ENCODE measurements at places on chromosomes 6 and 20.

DNA sequence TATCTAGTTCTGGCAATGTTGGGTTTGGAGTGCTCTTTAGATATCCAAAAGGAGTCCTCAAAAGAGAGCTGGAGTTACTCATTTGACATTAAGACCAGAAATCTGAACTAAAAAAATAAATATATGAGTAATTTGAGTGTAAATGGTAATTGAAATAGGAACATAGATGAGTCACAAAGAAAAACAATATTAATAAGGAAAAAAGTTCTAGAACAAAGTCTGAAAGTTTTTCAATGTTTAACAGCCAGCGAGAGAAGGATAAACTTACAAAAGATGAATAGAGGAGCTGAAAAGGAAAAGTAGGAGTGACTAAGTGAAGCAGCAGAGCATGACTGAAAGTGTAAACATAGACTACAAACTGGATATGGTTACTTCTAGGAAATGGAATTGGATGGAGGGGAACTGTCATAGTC is 46.8 kb downstream of the EPM2A start:
- DNase-seq: no peak

DNA sequence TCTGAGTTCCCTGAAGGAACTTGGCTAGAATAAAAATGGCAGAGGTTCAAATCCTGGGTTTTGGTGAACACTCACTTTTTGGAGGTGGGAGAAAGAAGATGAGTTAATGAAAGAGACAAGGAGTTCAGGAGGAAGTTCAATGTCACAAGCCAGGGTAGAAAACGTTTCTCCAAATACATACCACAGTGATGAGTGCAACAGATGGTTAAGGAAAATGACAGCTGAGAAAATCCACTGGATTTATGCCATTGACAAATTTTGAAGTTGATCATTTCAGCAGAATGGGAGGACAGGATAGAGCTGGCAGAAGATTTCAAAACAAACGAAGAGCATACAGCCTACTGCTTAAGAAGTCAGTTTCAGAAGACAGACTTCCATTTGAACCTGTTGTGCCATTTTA is 122.7 kb downstream of the GFRAL start:
- no peak for DNase-seq

- no peak for DNase-seq
These were observed 785.2 kb upstream of the FLRT3 start for GRCh38 chr20:15122613-15123012.

GRCh38 chr20:991850-992249 is 10.3 kb downstream of the RSPO4 start:
- DNase-seq: no peak

DNA sequence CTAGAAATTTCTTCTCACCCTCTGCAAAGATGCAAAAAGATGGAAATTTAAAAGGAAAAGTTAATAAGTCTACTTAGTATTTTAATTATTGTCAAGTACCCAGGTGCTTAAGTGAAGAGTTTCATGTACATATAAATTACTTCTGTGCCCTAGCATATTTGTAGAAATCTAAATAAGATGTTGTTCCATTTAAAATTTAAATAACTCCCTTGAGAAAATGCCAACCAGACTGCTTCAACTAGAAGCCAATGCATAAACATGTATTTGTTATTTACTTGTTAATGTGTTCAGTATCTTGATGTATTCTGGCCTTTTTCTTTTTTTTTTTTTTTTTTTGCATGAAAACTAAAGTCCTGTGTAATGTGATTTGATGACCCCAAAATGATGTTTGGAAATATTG is 6.3 kb upstream of the TMEM244 start:
- no peak for DNase-seq

GRCh38 chr20:2293971-2294370 is 1.8 kb upstream of the TGM3 start:
- no peak for DNase-seq

DNA sequence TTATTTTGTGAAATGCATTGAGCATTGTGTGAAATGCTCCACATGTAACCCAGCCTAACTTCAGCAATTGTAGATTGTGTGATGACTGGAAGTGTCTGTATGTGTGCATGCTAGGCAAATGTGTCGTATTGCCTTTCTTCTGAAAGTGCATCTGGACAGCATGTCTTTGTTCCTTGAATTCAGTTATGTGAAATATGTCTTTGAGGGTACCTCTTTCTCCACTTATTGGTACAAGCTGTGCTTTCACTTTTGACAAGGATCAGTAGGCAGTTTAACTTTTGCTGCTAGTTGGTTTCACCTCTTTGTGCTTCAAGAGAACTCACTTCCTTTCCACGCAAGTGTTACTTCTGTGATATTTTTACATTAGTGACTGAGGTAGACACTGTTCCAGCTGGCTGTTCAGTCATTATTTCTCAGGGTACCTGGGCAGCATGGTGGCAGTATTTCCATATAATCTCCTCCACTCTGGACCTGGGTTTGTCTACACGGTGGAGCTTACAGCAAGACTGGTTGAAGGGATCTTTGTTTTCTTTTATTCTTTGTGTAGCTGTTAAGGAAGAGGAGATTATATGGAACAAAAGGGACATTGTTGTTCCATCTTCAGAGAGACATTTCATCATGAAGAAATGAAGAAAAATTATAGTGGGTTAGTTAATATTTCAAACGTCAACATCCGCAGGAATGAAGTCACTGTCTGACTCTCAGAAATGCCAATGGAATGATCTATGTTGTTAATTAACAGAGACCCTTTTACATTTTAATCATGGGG is 175.4 kb downstream of the UTRN start:
- DNase-seq: peak; percentile 63

DNA sequence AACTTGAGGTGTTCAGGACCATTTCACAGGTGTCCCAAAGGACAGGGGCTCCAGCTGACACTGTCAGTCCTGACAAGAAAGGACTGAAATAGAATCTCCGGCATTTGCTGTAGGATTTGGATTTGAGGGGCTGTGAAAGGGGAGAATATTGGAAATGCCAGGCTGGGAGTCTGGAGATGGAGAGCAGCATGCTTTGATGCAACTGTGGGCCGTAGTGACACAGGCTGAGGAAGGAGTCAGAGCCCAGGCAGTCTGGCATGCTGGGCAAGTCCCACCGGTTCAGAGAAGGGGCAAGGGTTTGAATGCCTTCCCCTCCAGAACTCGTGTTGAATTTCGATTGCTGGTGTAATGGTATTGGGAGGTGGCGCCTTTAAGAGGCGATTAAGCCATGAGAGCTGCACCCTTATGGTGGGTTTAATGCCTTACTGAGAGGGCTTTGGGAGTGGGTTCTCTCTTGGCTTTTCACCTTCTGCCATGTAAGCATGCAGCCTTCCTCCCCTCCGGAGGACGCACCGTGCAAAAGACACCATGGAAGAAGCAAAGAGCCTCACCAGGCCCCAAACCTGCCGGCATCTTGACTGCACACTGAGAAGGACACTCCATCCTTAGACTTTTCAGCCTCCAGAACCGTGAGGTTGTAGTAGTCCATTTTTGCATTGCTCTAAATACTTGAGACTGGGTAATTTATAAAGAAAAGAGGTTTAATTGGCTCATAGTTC is 9.4 kb upstream of the PYGB start:
- DNase-seq: no peak

GRCh38 chr20:17875106-17875980 is 93.3 kb downstream of the SNX5 start:
- no peak for DNase-seq

DNA sequence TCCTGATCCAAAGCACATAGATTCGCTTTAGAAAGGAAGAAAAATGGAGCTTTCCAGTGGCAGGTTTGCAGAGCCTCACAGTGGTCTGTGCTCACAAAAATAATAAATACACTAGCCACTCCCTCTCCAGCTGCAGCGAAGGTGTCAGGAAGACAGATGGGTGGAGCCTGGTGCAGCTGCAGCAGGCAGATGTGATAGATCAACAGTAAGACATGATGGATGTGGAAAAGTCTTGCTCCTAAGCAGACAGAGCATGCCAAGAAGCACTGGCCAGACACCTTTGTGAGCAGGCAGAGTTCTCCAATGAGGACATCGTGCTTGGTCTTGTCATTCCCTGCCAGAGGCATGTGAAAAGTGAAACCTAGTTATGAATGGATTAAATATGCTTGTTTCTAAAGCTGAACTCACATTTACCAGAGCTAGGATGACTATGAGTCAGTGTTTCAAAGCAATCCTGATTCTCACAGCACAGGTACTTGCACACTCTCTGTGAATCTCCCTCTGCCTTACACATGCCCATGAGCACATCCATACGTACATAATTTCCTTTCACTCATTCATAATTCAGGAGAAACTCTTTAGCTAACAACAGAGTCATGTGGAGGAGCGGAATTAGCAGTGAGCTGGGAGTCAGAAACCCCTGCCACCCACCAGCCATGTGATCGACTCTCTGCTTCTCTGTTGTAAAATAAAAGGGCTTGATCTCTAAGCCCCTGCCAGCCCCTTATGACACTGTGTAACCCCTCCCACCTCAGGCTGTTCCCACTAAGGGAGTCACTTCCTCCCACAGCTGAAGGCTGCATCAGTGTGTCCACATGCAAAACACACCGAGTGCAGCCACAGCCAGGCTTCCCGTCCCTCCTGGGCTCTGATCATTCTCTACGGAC is 111.2 kb downstream of the SCML4 start:
- DNase-seq: no peak

DNA sequence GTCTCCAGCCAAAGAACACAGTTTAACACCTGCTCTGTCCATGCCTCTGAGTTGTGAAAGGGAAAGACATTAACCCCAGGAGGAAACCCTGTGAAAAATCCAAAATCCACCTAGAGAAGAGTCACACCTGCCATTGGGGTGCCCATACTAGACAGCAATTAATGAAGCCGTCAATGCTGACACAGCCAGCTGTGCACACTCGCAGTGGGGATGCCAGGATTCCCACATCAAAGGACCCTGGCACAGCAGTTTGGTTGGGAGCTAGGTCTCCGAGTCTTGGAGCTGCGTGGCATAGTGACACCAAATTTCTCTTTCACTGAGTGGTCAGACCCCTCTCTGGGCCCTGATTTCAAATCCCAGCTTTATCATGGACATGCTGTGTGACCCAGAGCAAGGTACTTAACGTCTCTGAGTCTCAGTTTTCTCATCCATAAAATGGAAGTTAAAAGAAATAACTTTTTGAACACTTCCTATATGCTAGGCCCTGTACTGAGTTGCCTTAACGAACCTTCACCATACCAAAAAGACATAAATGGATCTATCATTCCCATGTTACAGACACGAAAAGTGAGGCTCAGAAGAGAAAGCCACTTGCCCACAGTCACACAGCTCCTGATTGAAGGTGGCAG is 30.8 kb downstream of the BPIFB1 start:
- no peak for DNase-seq

- no peak for DNase-seq
These were observed 9.5 kb upstream of the PARD6B start for GRCh38 chr20:50721881-50722281.

Data from thymus (tissue), 14 donors.